ENCODE measurements at places on chromosomes 7 and 10.

- DNase-seq, result no peak
Observed at GRCh38 chr7:83429493-83429892, 219.4 kb downstream of the SEMA3E start.

DNA sequence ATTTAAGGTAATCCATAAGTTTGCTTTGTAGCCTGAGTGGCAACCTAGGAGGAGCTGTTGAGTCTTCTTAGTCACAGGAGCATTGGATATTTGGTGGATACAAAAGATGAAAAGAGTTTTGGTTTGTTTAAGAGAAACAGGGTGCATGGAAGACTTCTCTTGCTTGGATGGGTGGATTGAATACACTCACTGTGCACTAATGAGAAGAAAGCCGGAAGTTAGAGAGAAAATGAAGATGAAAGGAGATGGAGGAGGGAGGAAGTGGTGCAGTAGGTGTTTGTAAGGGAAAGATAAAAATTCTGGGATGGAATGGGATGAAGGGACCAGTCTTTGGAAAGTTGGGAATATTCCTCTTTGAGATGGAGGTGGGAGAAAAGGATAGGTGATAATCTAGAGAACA lies 7.7 kb downstream of the MDFIC start:
- no peak for DNase-seq

DNA sequence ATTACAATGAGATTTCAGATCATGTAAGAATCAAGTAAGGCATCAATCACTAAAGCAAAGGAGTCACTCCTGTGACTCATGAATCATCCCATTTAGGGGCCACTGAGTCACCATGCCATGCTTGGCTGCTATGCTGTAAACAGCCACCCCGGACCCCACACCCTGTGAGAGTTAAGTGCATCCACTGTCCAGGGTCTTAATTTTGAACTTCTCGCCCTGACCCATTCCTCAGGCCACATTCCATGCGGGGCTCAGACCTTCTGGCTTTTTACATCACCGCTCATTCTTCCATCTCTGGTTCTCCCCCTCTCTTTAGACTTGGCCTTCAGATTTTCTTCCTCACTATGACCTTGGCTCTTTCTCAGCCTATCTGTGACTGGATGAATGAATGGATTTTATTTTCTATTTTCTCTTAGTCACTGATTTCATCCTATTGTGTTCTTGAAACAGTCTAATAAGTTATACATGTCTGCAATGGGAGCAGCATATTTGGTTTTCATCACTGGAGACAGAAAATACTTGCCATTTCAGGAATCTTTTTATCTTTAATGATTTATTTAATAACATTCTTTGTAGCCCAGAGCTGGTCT lies 239.6 kb downstream of the SKIDA1 start:
- DNase-seq, result no peak

DNA sequence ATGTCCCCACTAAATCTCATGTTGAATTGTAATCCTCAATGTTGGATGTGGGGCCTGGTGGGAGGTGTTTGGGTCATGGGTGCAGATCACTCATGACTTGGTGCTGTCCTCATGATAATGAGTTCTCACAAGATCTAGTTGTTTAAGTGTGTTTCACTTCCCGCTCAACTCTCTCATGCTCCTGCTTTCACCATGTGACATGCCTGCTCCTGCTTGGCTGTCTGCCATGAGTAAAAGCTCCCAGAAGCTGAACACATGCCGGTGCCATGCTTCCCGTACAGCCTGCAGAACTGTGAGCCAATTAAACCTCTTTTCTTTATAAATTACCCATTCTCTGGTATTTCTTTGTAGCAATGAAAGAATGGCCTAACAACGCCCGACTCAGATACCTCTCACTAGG lies 6.2 kb upstream of the PSTK start:
- no peak for DNase-seq

GRCh38 chr7:20112696-20113095 lies 104.5 kb downstream of the MACC1 start:
- peak; percentile 5 for DNase-seq

DNA sequence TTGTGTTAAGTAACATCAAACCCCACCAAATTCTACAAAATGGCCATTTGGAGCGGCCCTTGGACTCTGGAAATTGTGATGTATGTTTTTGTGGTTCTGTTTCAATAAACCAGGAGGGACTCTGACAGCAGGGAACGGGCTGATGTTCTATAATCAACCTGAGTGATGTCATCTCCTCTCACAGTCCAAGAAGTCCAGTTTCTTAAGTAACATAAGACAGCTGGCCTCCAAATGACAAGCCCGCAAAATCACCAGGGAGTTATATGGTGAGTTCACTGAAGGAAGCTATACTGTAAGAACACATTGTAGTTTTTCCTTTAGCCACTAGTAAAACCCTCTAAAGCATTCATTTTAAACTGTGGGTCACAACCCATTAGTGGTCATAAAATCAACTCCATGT lies 34.0 kb downstream of the GOT1 start:
- no peak for DNase-seq

DNA sequence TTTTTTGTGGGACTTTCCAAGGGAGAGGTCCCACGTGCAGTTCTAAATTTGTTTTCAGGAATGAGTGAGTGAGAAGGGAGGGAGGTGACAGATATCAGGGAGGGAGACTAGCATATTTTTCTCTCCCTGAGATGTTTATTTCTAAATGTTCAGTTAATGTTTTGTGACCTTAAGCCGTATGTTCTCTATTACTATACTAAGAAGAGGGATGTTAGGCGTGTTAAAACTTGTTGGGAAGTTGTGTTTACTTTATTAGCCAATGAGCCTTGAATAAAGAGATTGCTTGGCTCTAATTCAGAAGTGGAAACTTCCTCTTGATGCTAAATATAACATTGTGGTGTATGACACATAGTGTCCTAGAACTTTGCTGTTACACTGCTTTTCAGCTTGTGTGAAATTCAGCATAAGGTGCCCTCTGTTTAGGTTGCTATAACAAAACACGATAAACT lies 37.3 kb downstream of the DNAH11 start:
- peak; percentile 48 for DNase-seq

GRCh38 chr7:120033114-120033513 lies 239.9 kb upstream of the KCND2 start:
- DNase-seq, result peak; percentile 17

GRCh38 chr7:145543242-145543641 lies 573.4 kb upstream of the CNTNAP2 start:
- no peak for DNase-seq

- peak; percentile 45 for DNase-seq
Observed at GRCh38 chr7:7772397-7772821, 54.0 kb upstream of the RPA3 start.

- no peak for DNase-seq
Observed at GRCh38 chr7:3835109-3835508, 534.1 kb downstream of the SDK1 start.

DNA sequence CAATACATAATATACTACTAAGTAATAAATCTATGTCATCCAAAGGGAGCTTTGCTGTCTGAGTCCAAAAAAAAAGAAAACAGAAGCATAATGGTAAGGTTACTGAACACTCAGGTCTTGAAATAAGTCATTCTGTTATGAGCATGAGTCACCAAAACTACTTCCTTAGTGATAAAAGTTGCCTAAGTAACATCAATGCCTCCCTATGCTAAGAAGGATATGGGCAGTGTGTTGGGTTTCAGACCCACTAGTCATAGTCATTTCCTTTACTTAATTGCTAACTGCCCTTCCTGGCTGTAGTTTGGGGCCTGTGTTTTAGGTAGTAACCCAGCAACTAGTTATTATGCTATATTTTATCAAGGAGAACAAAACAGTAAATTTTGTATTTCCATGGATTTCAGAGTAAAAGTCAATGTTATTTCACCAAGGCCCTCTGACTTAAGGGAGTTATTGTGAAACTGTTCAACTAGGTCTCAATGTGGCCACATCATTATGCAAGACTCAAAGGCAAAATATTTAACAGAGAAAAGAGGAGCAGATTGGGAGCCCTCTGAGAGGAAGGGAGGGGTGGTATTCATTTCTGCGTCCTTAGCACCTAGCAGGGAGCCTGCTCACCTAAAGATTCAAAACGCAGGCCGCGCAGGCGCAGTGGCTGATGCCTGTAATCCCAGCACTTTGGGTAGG lies 11.7 kb upstream of the VIM start:
- no peak for DNase-seq

DNA sequence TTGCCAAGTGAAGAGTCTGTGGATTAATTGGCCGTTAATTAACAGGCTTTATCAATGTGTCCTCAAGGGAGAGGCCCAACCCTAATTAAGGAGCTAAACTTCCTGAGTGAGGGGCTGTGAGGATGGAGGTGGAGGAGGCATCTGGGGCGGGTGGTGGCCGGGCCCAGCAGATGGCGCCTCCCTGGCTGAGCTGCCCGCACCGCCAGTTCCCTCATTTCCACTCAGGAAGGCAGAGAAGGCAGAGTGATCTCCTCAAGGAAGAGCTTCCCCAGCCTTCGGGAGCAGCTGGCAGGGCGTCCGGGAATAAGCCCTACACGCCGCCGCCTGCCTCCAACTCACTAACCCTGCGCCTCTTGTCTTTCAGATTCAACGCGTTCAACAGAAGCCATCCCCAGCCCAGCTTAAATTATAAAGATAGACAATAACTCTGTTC lies 112.2 kb downstream of the CYTH3 start:
- DNase-seq, result peak; percentile 38

GRCh38 chr7:18224138-18224537 lies 196.5 kb upstream of the PRPS1L1 start:
- DNase-seq, result no peak

DNA sequence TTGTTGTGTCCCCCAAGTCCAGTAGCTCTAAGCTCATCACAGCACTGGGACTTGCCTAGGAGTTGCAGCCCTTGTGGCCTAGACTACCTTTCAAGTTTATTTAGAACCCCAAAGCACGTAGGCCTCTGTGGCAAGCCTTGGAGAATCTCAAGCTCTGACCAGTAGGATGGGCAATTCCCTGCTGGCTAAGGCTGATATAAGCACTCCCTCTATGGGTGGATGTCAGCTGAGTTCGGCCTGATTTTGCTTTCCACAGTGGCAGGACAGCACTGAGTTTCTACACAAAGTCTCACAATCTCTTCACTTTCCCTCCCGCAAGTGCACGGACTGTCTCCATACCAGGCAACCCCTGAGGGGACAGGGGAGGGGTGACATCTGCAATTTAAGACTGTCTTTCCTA lies 886.4 kb upstream of the LRRN3 start:
- no peak for DNase-seq

- DNase-seq, result no peak
Observed at GRCh38 chr10:71244431-71245419, 32.4 kb downstream of the UNC5B start.

DNA sequence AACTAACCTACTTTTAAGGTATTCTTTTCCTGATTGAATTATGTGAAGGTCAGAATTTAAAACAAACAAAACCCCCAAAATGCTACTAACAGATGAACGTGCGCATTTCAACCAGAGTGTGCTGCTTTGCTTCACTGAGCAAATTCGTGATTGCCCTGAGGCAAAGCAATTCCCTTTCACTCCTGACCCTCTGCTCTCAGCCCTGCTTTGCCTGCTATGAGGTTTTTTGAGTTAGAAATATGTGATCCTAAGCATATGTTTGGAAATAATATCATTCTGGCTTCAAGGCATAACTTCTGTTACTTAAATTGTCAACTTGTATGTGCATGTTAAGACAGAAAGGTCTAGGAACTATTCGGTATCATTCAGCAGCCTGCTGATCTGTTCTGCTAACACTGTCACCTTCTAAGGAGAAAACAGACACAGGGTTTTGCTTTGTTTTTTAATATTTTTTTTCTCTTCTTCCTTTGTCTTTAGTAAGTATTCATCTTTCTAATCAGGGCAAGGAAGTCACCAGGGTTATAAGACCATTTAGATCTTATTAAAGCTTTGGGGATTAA lies 124.2 kb downstream of the GNAT3 start:
- DNase-seq, result no peak

- DNase-seq, result no peak
Observed at GRCh38 chr7:80847895-80848294, 71.0 kb downstream of the SEMA3C start.

DNA sequence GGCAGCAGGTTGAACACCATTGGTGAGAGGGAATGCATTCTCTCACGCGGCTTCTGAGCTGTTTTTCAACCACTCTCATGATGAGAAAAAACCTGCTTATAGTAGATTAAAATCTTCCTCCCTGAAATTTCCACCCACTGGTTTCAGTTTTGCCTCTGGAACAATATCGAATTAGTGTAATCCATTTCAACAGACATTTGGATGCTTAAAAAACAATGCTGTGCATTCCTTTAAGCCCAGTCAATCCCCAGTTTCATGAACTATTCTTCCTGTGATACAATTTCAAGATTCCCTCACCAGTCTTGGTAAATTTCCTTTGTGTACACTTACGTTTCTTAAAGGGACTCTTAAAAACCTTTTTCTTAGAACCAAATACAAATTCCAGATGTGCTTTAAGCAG lies 89.6 kb downstream of the ITIH5 start:
- no peak for DNase-seq

- DNase-seq, result no peak
Observed at GRCh38 chr10:47330804-47331203, 8.6 kb downstream of the GDF2 start.

DNA sequence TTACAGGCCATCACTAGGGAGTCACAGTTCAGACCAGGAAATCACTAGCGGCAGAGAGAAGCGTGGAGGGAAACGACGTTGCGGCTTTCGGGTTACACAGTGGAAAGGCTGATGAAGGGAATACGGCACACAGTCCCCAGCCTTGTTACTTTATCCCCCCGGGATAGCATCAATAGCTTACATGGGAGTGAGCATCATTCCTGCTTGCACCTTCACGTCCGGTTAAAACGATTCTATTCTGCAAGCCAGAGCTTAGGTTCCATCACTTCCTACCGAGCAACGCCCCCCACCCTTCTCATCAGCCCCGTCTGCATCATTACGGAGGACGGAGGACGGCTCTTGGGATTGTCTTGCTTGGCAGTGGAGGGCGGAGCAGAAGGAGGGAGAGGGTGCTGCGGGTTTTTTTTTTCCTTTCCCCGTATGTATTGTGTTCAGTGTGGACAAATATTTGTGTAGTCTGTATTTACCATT lies 124.9 kb downstream of the CLEC2L start:
- DNase-seq, result no peak

DNA sequence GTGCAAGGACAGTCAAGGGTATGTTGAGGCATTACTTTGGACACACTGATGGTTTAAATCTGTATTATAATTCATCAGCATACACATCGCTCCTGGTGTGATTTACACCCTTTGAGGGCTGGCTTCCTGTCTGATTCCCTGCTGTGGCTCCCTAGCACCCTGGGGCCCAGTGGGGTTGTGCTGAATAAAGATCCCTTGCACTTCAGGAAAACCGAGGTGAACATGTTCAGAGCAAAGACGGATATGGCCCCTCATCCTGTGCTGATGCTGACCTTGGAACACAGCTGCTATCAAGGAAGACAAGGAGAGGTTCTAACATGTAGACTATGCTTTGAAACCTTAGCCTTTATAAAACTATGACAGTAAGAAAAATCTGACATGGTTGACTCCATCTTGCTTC lies 84.6 kb upstream of the UNC5B start:
- DNase-seq, result no peak

Measured in pons (tissue), 1 donor.